ENCODE measurements at places on chromosomes 7 and 10.

- no peak for DNase-seq
These were observed 141.1 kb upstream of the ITGB1 start for GRCh38 chr10:33098951-33099663.

DNA sequence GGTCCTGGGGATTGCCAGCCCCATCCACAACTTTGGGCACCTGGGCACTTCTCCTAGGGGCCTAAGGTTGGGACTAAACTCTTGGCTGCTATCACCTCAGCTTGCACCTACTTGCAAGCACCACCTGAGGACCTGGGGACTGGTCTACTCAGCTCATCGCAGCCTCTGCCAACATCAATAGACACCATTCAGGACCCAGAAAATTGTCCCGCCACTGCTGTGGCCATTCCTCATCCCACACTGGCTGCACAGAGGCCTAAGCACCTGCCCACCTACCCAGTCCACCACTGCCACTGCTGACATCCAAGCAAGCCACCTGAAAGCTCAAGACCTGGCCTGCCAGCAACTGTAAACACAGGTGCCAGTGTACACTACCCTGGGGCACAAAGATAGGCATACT lies 234.1 kb downstream of the STK31 start:
- DNase-seq: no peak

GRCh38 chr10:43815181-43815885 lies 166.7 kb upstream of the ZNF32 start:
- no peak for DNase-seq

GRCh38 chr7:3191548-3191947 lies 109.5 kb upstream of the SDK1 start:
- no peak for DNase-seq

DNA sequence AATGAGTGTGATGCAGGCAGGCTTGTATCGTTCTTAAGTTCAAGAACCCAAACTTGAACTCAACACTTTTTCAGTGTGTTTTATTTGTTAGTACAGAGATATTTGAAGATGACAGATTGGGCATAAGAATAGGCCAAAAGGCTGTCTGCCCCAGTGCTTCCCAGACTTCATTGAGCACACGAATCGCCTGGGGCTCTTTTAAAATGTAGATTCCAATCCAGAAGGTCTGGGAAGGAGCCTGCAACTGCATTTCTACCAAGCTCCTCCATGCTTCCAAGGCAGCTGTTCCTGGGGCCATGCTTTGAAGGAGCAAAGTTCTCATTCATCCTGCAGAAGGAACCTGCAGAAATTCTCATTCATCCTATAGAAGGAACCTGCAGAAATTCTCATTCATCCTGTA lies 114.5 kb upstream of the INSYN2A start:
- no peak for DNase-seq

GRCh38 chr7:114364151-114364550 lies 50.5 kb upstream of the FOXP2 start:
- no peak for DNase-seq

DNA sequence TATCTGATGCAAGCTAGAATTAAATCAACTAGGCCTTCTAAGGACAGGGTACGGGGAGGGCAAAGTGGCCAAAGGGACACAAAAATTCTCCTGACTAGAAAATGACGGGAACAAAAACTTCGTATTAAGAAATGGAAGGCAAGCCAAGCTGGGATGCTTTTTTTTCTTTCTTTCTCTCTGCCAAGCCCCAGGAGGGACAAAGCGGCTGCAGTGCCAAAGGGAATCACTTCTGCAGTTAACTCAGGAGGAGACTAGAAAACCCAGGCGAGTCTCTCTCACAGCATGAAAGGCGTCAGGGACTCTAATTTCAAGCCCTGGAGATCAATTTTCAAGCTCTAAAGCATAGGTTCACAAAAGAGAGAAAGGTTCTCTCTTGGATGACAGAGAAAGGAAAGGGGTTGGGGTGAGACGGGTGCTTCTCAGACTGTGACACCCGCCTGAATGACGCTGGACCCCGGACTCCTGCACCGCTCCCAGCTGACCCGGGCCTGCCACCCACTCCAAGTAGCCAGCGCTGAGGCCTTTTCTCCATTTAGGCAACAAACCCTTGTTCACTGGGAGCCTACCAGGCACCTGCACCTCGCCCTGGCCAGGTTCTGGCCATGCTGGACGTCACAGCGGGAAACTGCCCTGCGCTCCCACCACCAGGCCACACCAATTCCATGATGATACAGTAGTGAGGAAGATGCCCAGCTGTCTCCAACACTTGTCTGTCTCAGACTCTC lies 56.5 kb downstream of the KIAA1549 start:
- DNase-seq: no peak

DNA sequence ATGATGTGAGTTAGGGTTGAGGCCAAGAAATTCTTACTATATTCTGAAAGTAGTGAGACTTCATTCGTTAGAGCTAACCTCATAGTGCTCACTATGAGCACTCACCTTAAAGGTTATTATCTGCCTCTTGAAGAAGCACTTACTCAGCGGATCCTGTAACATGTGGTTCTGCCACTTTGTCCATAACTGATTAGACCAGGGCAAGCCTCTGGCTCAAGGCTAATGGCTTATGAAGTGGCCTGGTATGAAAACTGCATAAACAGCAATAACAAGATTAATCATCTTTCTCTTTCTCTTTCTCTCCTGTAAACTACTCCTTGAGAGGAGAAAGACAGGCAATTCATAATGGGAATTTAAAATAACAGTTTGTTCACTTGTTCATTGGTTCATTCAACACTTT lies 82.8 kb downstream of the MAPK8 start:
- DNase-seq: no peak

- DNase-seq: no peak
These were observed 222.5 kb downstream of the USP6NL start for GRCh38 chr10:11388996-11389395.

Data from stimulated activated CD4-positive, alpha-beta T cell treated with anti-CD3 and anti-CD28 coated beads, TNF-alpha, amount 100 ng/mL, for 24 hours (primary cell).